ENCODE measurements at places on chromosomes 4 and X.

GRCh38 chr4:10891866-10892265, 207.3 kb upstream of the CLNK start:
- DNase-seq = no peak

DNA sequence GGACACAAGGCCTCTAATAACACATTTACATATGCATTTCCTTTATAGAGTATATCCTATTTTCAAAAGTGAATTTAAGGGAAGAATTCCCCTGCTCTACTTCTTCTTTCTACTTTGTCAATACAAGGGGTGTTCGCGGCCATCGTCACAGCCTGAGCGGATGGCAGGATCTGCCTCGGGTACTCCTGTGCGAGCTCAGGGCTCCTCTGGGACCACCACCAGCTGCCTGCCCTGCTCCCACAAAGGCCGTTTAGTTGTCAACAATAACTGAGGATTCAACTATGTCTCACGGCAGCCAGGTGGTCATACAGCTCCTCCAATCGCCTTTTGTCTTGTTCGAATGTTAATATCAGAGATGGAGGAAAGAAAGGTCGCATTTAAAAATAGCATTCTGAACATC, 228.2 kb upstream of the TENM3 start:
- DNase-seq = no peak

DNA sequence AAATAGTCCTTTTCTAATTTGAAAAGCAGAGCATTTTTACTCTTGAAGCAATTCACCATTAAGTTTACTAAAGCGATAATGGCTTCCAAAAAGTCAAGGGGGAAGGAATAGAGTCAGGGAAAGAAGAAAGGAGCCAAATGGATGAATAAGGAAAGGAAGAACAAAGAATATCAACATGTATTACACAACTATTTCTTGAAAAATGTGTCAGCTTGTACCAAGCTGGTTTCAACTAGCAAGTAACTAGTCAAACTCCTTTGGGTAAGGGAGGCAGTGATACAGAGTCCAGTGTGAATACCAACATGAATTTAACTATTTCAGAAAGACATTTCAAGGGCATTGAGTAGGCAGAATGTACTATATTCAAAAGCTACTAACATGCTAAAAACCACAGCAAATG, 112.1 kb downstream of the ARHGAP6 start:
- no peak for DNase-seq

GRCh38 chr4:7105276-7105675, 37.4 kb upstream of the GRPEL1 start:
- DNase-seq = no peak

- no peak for DNase-seq
Observed at GRCh38 chrX:9595174-9595573, 130.3 kb downstream of the TBL1X start.

GRCh38 chrX:43526878-43527277, 129.2 kb upstream of the MAOA start:
- no peak for DNase-seq

DNA sequence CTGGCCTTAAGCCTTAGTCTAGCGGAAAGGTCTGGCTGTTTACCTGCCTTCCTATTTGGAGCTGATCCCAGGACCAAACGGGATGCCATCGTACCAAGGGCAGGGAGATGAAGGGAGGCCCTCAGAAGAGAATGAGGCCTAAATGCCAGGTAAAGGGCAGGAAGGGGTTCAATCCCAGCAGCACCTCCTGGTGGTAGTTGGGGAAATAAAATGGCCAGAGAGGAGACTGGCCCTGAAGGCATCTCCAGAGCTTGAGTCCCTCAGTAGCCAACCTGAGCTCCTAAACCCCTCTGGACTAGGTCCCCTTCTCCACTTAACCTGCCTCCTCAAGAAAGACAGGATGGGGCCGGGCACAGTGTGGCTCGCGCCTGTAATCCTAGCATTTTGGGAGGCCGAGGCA, 53.7 kb downstream of the KDM5C start:
- no peak for DNase-seq

GRCh38 chr4:6705646-6706045, 4.0 kb downstream of the MRFAP1L1 start:
- no peak for DNase-seq

- DNase-seq = no peak
Observed at GRCh38 chr4:87075876-87076275, 141.1 kb downstream of the AFF1 start.

DNA sequence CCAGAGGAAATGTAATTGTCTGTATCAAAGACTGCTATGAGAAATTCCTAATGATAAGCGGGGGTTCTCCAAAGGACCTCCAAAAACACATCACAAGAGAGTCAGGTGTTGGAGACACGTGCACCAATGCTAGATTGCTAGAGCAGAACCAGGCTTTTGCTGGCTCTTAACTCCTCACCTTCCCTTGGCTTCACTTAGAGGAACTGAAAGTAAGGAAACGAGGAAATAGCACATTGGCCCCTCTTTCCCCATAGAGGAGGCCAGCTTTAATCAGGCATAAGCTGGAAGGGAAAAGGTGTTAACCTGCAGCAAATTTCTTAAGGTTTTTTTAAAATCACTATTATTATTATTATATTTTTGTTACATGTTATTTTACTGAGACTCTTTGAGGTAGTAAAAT, 13.6 kb downstream of the OTC start:
- DNase-seq = no peak

DNA sequence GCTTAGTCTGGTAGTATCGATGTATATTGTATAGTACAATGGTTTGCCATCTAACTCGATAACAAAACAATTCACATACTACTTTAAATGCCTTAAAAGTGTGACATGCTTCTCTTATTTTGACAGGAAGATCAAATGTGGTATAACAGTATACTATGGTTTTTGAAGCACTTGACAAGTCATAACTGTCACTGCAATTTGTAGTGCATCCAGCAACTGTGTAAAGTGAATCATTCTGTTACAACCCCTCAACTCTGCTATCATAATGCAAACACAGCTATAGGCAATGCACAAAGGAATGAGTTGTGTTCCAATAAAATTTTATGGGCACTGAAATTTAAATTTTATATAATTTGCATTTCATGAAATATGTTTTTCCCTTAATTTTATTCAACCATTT, 14.0 kb downstream of the RAP1GDS1 start:
- no peak for DNase-seq

GRCh38 chr4:40321574-40322275, 13.4 kb upstream of the CHRNA9 start:
- DNase-seq = no peak

GRCh38 chrX:112651766-112652165, 28.0 kb downstream of the LHFPL1 start:
- DNase-seq = no peak

- no peak for DNase-seq
Observed at GRCh38 chr4:19831644-19832285, 419.9 kb upstream of the SLIT2 start.

DNA sequence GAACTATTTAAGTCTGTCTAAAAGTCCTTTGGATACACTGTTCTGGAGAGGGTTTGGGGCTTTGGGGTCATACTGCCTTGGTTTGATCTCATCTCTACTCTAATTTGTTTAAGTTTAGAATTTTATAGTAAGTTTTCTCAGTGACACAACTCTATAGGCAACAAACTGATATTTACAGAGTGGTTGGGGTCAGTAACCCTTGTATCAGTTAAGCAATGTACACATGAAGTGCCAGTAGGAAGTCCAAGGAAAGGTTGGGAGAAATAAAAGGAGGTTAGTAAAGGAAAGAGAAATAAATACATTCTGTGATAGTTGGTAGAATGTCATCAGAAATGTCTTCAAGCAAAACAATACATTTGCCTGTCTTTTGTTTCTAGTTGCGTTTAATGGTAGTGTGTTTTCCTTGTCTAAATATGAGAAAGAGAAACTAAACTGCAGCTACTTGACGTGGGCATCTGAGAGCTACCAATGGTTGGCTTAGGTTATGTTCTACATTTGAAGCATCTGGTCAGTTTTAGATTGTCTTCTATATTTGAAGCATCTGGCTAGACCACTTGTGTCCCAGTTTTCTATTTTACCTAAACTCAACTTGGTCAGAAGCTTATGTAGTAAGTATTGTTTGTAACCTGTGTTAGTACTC, 6.9 kb downstream of the ATP7A start:
- no peak for DNase-seq

GRCh38 chr4:102036619-102037376, 246.3 kb downstream of the BANK1 start:
- no peak for DNase-seq

DNA sequence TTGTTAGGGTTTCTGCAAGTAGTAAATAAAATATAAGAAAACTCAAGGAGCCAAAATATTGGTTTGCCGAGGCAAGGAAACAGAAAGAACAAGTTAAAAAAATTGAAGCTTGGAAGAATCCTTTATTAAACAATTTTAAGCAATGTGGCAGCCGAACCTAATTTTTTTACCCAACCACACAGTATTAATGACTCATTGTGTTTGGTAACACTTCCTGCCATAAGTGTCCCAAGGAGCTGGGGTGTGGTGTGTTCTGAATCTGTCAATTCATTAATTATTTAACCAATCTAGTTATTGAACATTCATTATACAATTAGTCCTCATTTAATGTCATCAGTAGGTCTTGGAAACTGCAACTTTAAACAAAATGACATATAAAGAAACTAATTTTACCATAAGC, 19.3 kb upstream of the CPE start:
- no peak for DNase-seq

Data from Jurkat, Clone E6-1 (cell line).